EL (cell line): ENCODE measurements at places on chromosomes 11 and 22.

- no peak for DNase-seq
These were observed 961.8 kb upstream of the CCDC90B start for GRCh38 chr11:84247926-84248325.

DNA sequence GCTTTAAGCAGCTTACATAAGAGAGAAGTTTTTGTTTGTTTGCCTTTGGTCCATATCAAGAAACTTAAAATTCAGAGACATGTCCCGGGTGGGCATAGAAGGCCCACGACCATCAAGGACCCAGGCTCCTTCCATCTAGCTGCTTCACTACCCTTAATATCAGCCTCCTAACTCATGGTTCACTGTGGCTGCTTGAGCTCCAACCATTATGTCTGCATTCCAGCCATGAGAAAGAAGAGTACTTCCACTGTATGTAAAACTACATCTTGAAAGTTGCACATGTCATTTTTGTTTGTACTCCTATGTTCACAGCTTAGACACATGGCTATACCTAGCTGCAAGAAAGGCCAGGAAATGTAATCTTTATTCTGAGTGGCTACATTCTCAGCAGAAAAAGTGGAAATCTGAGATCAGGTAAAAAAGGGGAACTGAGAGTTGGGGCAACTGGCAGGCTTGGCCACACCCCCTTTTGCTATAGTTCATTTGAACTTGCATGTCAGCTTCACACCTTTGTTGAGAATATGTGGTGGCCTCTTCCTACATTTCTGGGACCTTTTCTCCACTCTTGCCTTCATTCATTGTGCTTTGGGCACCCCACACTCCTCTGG is 81.3 kb upstream of the TP53I11 start:
- no peak for DNase-seq

- no peak for DNase-seq
These were observed 10.9 kb upstream of the HMOX1 start for GRCh38 chr22:35369996-35370395.

DNA sequence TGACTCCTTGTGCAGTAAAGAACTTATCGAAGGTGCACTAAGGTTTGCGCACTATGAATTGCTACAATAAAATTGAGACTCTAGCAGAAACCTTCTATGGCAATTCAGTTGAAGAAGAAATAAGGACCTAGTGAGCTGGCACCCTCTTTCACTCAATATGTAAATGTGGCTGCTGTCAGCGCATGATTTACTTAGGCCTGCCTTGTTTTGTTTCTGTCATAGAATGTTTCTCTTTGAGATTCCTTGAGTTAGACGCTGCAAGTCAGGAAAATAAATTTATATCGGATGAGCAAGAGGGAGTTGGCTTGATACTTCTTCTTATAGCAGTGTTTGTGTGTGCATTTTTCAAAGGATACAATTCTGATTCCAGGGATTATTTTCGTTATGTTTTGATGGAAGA is 322.1 kb downstream of the BLID start:
- DNase-seq, result no peak

DNA sequence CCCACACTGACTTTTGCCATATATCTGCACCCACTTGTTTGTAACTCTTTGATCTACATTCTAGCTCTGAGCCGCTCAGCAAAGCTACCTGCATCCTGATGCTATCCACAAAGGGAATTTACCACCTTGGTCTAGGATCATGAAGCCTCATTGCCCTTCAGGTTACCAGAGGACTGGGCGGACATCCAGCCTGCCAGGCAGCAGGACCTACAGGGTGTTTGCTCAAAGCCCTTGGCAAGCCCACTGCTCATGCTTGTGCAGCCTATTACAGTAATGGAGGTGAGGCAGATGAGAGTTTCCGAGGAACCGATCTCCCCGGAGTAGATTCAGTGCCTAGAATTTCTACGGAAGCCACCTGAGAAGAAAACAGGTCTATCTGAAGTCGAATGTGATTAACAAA is 417.2 kb downstream of the OPCML start:
- DNase-seq, result no peak

DNA sequence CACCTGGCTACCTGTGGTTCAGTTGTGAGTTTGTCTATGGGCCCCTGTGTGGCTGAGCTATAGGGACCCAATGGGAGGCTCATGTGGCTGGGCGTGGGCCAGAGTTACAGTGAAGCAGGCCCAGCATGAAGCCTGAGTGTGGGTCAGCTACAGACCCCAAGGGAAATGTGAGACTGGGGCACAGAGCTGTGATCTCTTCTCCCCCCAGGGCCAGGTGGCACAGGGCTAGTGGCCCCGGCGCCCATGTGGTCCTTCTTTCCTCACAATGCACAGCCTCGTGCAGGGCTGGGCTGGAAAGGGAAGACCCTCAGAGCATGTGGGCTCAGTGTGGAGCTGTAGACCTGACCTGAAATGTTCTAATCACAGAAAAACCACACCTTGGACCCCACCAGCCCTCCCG is 71.6 kb upstream of the NECTIN1 start:
- no peak for DNase-seq

- DNase-seq, result no peak
These were observed 21.0 kb upstream of the BARX2 start for GRCh38 chr11:129354691-129355090.

- peak; percentile 92 for DNase-seq
These were observed 38.0 kb downstream of the METTL15 start for GRCh38 chr11:28146123-28146751.

GRCh38 chr11:11396301-11397035 is 43.4 kb upstream of the CSNK2A3 start:
- peak; percentile 79 for DNase-seq

DNA sequence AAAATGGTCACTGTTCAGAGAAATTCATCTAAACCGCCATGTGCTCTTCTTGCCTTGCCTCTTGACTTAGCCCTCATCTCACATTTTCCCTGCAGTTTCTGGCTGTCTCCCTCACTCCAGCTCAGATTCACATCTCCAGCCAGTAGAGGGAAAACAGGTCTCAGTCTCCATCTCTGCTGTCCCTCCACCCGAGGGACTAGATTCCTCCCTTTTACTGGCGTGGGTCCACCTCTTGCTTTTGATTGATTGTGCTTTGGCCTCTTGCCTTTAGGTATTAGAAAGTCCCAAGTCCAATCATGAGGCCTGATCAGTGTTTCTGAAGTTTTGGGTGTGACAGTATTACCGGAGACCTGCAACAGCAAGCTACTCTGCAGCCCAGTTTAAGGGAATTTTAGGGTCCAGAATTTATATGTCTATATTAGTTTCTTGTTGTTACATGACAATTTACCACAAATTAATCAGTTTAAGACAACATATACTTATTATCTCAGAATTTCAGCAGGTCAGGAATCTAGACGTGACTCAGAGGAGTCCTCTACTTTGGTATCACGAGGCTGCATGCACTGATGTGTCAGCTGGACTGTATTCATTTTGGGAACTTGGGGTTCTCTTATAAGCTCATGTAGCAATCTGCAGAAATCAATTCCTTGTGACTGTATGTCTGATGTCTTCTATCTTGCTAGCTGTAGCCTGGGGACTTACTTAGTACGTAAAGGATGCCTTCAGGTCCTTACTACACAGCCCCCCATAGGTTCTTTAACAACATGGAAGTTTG is 805.2 kb upstream of the CCDC90B start:
- no peak for DNase-seq

- no peak for DNase-seq
These were observed 33.5 kb upstream of the RAB38 start for GRCh38 chr11:88208745-88209144.

- DNase-seq, result no peak
These were observed 144.0 kb downstream of the MPPED1 start for GRCh38 chr22:43555561-43556515.

GRCh38 chr11:65852508-65853245 is 5.3 kb downstream of the CFL1 start:
- peak; percentile 30 for DNase-seq

DNA sequence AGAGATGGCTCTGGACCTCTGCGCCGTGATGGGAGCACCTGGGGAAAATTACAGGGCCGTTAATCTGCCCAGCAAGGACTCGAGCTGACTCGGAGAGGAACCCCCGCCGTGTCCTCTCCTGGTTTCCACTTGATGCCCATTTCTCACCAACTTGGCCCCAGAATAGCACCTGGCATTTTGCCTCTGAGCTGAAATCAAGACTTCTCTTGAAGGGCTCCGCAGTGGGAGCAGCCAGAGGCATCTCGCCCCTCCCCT is 19.0 kb upstream of the CABP7 start:
- DNase-seq, result no peak

- DNase-seq, result peak; percentile 72
These were observed 580 bp downstream of the ILK start for GRCh38 chr11:6604081-6604626.

DNA sequence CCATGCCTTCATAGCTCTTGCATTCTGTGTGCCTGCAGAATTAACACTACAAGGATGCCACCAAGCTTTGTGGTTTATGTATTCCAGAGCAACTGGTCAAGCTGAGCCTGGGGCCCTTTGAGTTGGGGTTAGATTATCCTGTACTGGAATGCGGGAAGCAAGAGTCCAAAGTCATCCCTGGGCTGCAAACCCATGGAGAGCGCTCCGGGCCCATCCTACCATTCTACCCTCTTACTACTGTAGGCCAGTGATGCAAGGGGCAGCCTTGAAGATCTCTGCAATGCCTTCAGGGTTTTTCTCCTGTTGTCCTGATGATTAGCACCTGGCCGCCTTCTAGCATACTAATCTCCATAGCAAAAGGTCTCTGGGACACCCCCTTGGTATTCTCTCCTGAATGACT is 51.3 kb downstream of the TUG1 start:
- no peak for DNase-seq

DNA sequence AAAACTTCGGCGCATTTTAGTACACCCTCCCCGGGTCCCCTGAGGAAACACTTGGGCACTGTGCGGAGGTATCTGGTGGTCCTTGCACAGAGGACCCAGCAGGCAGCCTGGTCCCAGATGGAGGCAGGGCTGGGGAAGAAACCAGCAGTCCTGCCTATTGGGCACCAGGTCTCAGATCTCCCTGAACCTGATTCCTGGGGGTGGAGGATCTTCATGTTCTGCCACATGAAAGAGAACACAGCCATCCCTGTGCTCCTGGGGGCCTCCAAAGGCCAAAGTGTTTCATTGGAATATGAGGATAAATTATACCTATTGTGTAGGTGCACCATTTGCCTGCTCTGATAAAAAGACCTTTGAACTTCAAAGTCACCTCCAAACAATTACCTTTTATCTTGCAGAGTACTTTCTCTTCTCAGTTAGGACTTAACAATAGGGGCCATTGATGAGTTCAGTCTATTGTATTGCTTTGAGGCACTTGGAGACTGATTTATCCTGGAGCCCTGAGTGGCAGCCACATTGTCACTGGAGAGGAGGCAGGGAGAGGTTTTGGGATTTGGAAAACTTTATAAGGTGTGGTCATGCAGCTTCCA is 1.8 kb downstream of the RCN1 start:
- DNase-seq, result no peak

- DNase-seq, result no peak
These were observed 124.2 kb upstream of the TBCEL start for GRCh38 chr11:120899720-120900119.

DNA sequence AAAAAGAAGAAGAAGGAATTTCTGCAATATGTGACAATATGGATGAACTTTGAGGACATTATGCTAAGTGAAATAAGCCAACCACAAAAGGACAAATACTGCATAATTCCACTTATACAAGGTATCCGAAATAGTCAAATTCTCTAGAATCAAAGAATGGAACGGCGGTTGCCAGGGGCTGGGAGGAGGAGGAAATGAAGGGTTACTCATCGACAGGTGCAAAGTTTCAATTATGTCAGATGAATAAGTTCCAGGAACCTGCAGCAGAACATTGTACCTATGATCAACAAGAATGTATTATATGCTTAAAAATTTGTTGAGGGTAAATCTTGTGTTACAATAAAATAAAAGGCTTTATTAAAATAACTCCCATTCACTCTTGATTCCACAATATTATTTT is 49.0 kb downstream of the SC5D start:
- DNase-seq, result no peak

GRCh38 chr11:128047026-128047425 is 540.3 kb downstream of the ETS1 start:
- DNase-seq, result no peak

- peak; percentile 31 for DNase-seq
These were observed 8.0 kb upstream of the CTSD start for GRCh38 chr11:1771700-1772099.

DNA sequence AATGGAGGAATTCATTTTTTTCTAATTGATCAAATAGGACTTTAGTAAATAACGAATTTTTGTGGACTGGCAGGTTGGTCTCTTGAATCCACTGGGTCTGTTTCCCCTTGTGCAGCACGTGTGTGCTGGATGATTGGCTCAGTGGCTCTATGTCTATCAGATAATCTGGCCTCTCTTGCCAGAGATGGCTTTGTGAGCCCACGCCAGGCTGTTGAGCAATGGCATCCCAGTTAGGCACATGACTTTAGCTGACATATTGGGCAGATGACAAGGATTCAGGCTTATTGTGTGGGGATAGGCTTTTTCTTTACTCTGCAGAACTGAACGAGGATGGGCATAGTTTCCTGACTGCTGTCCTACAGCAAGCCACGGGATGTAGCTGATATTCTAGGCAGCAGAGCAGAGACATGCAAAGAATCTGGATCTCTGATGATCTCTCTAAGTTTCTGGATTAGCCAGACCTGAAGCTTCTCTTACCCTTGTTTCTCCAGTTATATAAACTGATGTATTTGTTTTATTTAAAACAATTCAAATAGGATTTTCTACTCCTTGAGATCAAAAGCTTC is 144.9 kb downstream of the ARHGAP42 start:
- no peak for DNase-seq

DNA sequence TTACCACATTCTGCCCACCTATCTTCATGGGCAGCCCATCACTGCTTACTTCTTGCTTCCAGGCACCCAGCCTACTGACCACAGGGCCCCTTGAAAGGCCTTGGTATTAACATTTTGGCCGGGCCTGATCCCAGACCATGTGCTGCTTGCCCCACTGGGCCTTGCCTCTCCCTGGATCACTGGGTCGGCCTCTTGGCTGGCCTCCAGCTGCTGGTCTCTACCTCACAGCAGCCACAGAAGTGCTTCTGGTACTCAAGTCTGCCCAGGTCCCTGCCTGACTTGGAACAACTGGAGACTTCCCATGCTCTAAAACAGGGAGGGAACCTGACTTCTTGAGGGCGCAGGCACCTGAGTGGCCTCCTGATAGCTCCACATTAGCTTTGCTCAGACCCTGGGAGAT is 63.6 kb downstream of the THAP12 start:
- no peak for DNase-seq

- no peak for DNase-seq
These were observed 12.2 kb upstream of the CRKL start for GRCh38 chr22:20904980-20905355.

GRCh38 chr11:14768526-14769188 is 123.4 kb downstream of the CYP2R1 start:
- no peak for DNase-seq

GRCh38 chr22:46061501-46062231 is 84.7 kb upstream of the WNT7B start:
- DNase-seq, result no peak

- no peak for DNase-seq
These were observed 3929.2 kb upstream of the OR11H1 start for GRCh38 chr22:11598492-11599440.

GRCh38 chr11:121761186-121761585 is 308.4 kb upstream of the SORL1-AS1 start:
- DNase-seq, result no peak

- no peak for DNase-seq
These were observed 537.8 kb upstream of the CCDC179 start for GRCh38 chr11:23398052-23398451.

- peak; percentile 83 for DNase-seq
These were observed 4.5 kb upstream of the NOL12 start for GRCh38 chr22:37681556-37682049.
